Left ventricle myocardium inferior (tissue), 1 donor: ENCODE measurements at places on chromosomes 16 and 17.

GRCh38 chr17:32267690-32268205 lies 2.1 kb downstream of the RHBDL3 start:
- no peak for DNase-seq

DNA sequence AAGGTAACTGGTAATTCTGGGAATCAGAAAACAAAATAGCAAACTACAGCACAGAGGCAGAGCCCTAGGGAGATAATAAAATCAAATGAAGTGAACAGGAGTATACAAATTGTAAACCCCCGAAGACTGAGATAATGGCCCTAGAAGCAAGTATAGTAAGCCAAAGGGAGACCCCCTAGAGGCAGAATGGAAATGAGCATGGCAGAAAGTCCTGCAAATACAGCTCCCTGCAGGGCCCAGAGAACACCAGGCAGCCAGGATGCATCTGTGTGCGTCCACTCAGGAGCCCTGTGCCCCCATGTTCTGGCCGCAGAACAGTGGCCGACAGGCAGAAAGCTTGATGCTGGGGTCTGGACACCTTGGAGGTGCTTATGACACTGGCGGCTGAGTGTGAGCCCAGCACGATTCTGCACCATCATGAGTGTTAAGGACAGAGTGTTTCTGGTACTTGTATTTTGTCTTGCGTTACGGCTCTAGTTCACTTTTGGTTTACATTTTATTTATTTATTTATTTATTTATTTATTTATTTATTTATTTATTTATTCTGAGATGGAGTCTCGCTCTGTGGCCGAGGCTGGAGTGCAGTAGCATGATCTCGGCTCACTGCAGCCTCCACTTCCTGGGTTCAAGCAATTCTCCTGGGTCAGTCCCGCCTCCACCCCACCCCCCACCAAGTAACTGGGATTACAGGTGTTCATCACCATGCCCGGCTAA lies 48.7 kb downstream of the RGS9 start:
- DNase-seq: no peak

DNA sequence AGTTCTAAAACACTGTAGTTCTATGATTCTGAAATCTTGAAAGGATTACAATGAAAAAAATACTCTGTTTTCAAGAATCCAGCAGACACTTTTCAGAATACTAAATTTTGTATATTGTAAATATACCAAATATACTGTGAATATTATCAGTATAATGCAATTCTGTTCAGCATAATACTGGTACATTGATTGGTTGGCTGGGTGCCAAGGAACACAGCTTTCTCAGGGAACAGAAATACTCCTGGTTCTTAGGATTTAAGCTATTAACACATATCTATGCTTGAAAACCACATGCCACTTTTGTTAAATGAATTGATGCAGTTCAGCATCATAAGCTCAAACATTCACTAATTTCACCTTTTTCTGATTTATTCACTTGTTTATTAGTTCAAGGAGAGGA lies 2.5 kb upstream of the GINS3 start:
- no peak for DNase-seq

- no peak for DNase-seq
Observed at GRCh38 chr17:76447931-76448652, 4.9 kb downstream of the UBE2O start.

DNA sequence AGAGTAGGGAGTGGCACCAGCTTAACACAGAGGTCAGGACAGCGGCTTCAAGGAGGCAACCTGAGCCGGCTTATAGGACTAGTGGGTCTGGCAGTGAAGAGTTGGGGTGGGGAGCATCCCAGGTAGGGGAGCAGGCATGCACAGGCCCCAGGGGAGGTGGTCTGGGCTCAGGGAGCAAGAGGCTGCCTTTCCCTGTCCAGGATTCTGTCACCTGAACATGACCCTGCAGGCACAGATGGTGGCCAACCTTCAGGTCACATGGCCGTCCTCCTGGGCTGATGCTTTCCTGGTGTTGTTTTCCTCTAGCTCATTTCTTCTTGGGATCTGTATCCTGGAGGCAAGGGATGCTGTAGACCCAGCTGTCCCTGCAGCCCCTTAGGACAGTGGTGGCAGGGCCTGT lies 3.5 kb upstream of the MYO15A start:
- DNase-seq: no peak

GRCh38 chr16:67181346-67181745 lies 2.4 kb downstream of the MATCAP1 start:
- DNase-seq: no peak

DNA sequence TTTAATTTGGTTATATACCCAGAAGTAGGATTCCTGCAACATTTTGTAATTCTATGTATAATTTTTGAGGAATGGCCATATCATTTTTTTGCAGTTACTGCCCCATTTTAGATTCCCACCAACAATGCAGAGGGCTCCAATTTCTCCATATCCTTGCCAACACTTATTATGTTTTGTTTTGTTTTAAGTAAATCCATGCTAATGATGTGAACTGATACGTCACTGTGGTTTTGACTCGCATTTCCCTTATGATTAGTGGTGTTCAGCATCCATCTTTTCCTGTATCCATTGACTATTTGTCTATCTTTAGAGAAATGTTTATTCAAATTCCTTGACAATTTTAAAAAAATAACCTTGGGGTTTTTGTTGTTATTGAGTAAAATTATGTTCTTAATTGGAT lies 826.4 kb downstream of the CDH11 start:
- DNase-seq: no peak

GRCh38 chr17:29800457-29800856 lies 129.6 kb downstream of the SSH2 start:
- no peak for DNase-seq

DNA sequence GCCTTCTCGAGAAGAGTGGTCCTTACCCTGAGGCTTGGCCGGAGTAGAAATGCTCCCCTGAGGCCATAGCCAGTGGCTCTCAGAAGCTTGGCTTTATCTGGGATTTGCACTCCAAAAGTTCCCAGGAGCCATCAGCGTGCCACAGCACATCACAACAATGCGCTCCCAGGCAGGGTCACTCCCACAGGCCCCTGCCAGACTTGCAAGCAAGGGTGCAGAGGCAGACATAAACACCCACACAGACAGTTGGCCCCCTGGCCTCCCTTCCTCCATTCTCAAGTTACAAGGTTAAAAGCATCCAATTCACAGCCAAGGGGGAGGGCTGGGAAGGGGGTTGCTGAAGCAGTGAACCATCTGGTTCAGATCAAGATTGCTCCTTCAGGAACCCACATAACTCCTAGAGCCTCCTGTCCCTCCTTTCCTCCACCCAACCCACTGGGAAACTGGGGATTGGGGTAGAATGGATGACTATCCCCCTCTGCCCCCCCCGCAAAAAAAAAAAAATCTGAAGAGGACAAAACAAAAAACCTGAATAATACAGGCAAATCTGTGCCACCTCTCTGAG lies 1.8 kb downstream of the ST3GAL2 start:
- DNase-seq: no peak

DNA sequence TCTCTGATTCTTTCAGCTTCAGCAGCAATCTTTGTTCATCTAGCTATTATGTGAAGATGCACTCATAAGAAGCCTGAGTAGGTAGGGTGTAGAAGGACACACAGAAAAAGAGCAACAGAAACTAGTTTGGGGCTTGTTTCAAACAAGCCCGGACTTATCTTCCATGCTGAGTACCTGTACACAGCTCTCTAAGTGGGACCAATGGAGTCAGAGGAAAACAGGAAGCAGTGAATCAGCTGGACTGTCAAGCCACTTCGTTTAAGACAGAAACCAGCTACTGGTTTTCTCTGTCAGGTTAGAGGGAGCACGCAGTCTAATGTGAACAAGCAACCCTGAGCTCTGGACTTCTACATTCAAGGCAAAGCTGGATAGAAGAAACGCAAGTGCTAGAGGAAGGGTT lies 16.0 kb downstream of the MAP2K6 start:
- no peak for DNase-seq
